ENCODE measurements at places on chromosomes 11 and 22.

DNA sequence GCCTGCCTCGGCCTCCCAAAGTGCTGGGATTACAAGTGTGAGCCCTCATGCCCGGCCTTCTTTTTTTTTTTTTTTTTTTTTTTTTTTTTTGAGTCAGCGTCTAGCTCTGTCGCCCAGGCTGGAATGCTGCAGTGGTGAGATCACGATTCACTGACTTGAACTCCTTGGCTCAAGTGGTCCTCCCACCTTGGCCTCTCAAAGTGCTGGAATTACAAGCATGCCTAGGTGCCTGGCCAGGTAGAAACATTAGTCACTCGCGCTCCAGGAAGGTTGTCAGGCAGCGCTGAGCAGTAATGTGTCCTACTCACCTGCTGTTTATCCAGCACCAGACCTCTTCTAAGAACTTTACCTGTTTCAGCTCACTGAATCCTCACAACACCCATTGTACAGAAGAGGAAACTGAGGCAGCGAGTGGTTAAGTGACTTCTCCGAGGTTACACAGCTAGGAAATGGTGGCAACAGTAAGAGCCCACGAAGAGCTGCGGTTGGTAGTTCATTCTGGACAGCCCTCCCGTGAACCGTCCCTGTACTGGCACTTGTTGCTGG lies 496 bp upstream of the CST6 start:
- no peak for DNase-seq

DNA sequence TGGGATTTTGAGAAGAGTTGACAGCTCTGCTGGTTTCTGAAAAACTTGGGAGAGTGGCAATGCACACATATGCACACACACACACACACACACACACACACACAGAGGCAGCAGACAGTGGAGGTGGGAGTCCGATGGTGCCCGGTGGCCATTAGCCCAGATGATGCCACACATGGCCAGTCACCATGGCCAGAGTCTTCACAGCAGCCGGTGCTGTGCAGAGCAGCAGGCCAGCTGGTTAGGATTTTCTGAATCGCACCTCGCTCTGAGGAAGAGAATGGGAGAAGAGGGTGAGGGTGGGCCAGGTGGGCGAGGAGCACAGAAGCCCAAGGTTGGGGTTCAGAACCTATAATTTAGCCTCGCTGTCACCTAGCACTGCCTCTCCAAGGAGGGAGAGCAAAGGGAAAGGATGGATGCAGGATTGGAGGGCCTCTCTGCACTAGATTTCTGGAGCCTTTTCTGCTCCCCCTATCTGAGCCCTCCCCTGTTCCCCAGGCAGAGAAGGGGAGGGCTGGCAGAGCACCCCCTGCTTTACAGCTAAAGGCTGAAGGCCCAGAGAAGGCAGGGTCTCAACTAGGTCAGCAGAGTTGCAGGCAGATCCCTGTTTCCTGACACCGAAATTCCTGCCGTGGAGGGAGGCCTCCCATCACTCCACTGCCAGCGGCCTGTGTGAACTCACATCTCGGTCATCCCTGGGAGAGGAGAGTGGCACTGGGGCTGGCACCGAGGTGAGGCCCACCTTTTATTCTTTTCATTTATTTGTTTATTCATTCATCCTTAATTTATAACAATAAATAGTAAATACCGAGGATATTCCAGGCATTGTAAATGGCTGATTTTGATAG lies 25.8 kb upstream of the FXYD6 start:
- no peak for DNase-seq

- DNase-seq, result no peak
Measured at GRCh38 chr11:17506314-17506713, 29.7 kb upstream of the ABCC8 start.

GRCh38 chr22:45554040-45554406 lies 51.3 kb downstream of the FBLN1 start:
- DNase-seq, result no peak

- DNase-seq, result no peak
Measured at GRCh38 chr11:94459576-94459975, 34.1 kb downstream of the MRE11 start.

DNA sequence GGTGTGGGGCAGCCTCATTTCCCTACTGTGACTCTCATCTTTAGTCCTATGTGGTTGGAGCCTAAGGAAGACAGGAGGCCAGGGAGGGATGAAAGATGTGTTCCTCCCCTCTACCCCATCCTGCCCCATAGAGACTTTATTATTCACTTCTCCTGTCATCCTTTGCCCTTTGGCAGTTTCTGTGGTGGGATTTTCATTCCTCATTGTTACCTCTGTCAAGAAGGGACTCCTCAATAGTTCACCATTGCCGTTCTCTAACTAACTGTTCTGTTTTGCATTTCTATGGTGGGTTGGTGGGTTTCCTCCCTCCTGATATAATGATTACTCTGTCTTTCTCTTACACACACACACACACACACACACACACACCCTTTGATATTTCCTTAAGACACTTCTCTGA lies 202.3 kb downstream of the DSCAML1 start:
- no peak for DNase-seq

- no peak for DNase-seq
Measured at GRCh38 chr11:118531597-118532084, 649 bp downstream of the TMEM25 start.
